ENCODE measurements at places on chromosomes 6 and 20. TPM values are rescaled to one million over a fixed set of nuclear protein-coding genes. Genes with fewer than 3 reads are reported as not detected.

Gene TP53INP2
- total RNA-seq = 3.6 TPM

Gene RIPPLY2
- total RNA-seq = not detected

Gene ZC3H12D
- 83.5 TPM for total RNA-seq

Gene GPR6
- total RNA-seq = not detected

Gene SLC25A27
- total RNA-seq = 0.85 TPM

Gene SCAND1
- 50.8 TPM for total RNA-seq

Gene RUNX2
- total RNA-seq = 25.8 TPM

Gene DNAAF9
- total RNA-seq = 2.2 TPM

Gene RGS17
- not detected for total RNA-seq

Gene LY6G6D
- not detected for total RNA-seq

Gene FRK
- 0.07 TPM for total RNA-seq

Gene CALHM4
- not detected for total RNA-seq

Gene C4A
- 3.3 TPM for total RNA-seq

Gene NSFL1C
- 107 TPM for total RNA-seq

Gene COL21A1
- total RNA-seq = not detected

Gene LST1
- total RNA-seq = 22.4 TPM

Gene SALL4
- 0.11 TPM for total RNA-seq

Gene RSPO3
- total RNA-seq = not detected

Gene TRAPPC3L
- total RNA-seq = not detected

Gene XKR7
- total RNA-seq = not detected

Gene C20orf144
- total RNA-seq = 0.16 TPM

Gene ZMYND8
- total RNA-seq = 25.8 TPM

Gene TFAP2B
- not detected for total RNA-seq

Gene EFCAB8
- 0.35 TPM for total RNA-seq

Gene EYS
- total RNA-seq = not detected

Gene ID4
- not detected for total RNA-seq

Gene VGLL2
- total RNA-seq = not detected

Gene MUC22
- not detected for total RNA-seq

Gene WFDC2
- total RNA-seq = 0.55 TPM

Gene BMP2
- not detected for total RNA-seq

Gene ATP9A
- total RNA-seq = 2.3 TPM

Gene OARD1
- 42.9 TPM for total RNA-seq

Gene ZC2HC1B
- total RNA-seq = not detected

Gene RBBP8NL
- total RNA-seq = not detected

Gene MKKS
- 8.2 TPM for total RNA-seq

Gene SLC52A3
- total RNA-seq = not detected

Gene SAMD5
- 0.04 TPM for total RNA-seq

Gene ADGRB3
- total RNA-seq = not detected

Gene PTK6
- 0.31 TPM for total RNA-seq

Gene TSBP1
- total RNA-seq = not detected

Gene HLA-DMA
- total RNA-seq = 16.5 TPM

Gene CDC40
- 27.3 TPM for total RNA-seq

Gene RIOK1
- 59.4 TPM for total RNA-seq

Gene GRM4
- total RNA-seq = not detected

Gene C6orf141
- not detected for total RNA-seq

Gene TRMT6
- 35.8 TPM for total RNA-seq

Gene RNF144B
- total RNA-seq = 0.98 TPM

Gene OOEP
- total RNA-seq = 0.47 TPM

Gene ANGPT4
- not detected for total RNA-seq

Gene PPIL6
- total RNA-seq = 0.13 TPM

Gene MDFI
- total RNA-seq = not detected

Gene RPN2
- total RNA-seq = 155 TPM

Gene SLC17A2
- total RNA-seq = not detected

Gene DACT2
- total RNA-seq = not detected

Data from CD8-positive, alpha-beta memory T cell (primary cell).